ENCODE measurements at places on chromosomes 6 and 20.

- DNase-seq = no peak
Measured at GRCh38 chr20:61185841-61186601, 66.0 kb upstream of the CDH4 start.

DNA sequence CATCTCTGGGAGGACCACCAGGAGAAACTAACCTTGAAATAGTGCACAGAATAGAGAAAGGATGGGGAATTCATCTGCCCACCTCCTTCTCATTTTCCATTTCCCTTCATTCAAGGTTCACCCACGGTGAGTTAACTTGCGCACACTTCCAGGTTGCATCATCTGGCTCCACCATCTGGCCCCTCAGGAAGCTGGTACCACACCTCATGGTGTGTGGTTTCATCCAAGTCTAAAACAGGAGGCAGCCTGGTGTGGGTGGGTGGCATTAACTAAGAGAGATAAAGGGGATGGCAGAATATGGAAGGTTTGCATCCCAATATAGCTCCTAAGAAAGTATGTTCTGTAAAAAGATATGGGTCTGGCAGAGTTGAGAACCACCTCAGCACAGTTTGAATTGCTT, 3.8 kb downstream of the ZNF334 start:
- no peak for DNase-seq

- DNase-seq = no peak
Measured at GRCh38 chr6:44606504-44606903, 219.0 kb downstream of the CDC5L start.

- DNase-seq = no peak
Measured at GRCh38 chr6:113600551-113601339, 256.4 kb upstream of the MARCKS start.

- no peak for DNase-seq
Measured at GRCh38 chr6:77880501-77880900, 227.7 kb downstream of the MEI4 start.

DNA sequence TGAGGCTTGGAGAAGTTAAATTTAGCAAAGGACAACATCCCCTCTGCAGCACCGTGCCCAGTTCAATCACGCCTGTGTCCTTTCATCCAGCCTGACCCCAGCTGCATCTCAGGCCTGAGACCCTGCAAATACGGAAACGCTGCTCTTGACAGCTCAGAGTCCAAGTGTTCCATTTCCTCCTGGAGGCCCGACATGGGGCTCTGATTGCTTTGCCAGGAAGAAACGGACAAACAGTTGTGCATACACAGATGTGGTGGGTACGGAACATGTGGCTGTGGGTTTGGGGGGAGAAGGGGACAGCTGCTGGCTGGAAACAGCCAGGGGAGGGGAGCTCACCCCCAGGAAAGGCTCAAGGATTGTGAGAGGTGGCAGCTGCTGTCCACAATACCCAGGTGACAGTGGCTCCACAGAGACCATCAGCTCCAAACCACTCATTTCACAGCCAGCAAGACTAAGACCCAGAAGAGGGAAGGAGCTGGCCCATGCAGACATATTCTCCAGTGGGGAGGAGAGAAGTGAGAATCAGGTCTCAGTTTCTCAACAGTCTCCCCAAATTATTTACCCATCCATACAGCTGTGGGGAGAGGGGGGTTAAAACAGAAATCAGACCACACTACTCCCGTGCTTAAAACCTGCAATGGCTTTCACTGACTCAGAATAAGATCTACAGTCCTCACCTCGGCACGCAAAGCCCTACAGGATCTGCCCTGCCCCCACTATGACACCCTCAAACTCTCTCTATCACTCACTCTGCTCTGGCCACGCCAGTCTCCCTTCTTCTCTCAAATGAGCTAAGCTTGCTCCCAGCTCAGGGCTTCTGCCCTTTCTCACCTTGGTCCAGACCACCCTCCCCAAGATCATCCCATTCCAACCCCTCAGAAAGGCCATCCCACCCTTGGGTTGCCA, 89.1 kb downstream of the PREX1 start:
- DNase-seq = peak; percentile 84

GRCh38 chr20:11193241-11193640, 519.4 kb upstream of the JAG1 start:
- DNase-seq = no peak

GRCh38 chr6:132062626-132063025, 111.5 kb upstream of the CCN2 start:
- no peak for DNase-seq

GRCh38 chr6:106051226-106051625, 34.9 kb upstream of the PRDM1 start:
- DNase-seq = no peak

DNA sequence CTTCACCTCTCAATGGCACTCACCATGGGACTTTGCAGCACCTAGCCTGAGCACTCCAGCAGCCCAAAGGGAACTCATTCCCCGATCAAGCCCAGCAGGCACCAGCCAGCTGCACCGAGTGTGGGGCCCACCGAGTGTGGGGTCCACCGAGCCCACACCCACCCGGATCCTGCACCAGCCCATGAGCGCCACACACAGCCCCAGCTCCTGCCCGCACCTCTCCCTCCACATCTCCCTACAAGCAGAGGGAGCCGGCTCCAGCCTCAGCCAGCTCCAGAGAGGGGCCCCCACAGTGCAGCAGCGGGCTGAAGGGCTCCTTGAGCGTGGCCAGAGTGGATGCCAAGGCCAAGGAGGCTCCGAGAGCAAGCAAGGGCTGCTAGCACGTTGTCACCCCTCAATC, 1182.4 kb downstream of the HACE1 start:
- no peak for DNase-seq

DNA sequence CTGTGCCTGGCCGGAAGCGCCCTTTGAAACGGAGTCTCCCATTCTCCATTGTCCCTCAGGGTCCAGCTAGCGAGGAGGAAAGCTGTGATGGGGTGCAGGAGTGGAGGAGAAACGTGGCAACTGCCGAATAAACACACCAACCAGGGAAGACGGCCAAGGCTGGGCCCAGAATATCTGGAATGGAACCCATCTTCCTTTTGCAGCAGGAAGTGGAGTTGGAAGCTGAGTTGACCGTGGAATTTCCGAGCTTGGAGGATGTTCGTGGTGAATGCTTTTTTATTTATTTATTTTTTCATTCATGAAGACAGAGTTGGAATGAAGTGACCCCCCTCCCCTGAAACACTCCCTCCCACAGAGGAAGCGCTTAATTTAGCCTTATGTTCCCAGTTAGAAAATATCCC, 105.6 kb upstream of the RNF24 start:
- DNase-seq = no peak

DNA sequence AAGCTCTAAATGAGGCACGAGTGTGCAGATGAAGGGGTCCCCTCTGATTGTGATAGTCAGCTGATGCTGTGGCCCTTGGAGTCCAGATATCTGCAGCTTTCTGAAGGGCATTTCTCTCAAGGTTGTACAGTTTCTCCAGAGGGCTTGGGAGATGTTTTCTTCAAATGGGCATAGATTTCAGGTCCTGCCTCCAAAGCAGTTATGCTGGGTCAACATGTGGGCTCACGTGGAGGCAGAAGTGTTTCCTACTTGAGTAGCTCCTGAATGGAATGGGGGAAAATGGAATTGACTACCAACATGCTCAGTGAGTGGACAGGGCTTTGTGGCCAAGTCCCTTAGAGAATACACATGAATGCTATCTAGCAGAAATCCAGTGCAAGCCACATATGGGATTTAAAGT, 360.7 kb downstream of the SAMD5 start:
- no peak for DNase-seq

DNA sequence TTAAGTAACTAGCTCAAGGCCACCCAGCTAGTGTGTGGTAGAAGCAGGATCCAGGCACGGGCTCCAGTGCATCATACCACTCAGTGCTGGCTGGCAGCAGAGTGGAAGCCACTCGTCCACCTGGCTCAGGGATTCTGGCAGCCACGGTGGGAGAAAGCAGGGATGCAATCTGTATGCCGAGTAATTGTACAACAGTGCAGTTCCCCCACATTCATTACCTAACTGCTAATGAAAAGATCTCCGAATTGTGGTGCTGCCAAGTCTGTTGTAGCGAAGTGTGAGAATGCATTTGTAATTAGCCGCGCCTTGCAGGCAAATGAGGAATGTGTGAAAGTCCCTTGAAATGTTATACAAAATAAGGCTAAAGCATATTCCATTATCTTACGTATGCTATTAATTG, 29.0 kb downstream of the KCNG1 start:
- DNase-seq = no peak

GRCh38 chr6:67814262-67814661, 820.8 kb upstream of the ADGRB3 start:
- no peak for DNase-seq

GRCh38 chr6:169725125-169726048, 1.1 kb upstream of the PHF10 start:
- DNase-seq = peak; percentile 39

GRCh38 chr20:23242556-23243180, 107.9 kb upstream of the NXT1 start:
- DNase-seq = no peak

DNA sequence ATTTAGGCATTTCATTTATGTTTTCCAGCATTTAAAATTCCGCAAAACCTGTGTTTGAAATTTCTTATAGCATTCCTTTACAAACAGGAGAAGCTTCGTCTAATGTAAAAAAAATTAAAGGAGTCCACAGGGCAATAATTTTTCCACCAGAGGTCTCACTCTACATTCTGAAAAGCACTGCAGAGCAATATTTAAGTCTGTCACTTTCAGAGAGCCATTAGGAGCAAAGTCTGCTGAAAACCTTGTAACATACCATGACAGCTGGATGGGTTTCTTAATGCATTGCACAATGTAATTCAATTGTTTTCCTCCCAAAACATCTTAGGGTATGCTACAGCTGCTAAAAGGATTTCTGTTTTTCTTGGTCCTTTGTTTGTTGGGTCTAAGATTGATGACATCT, 18.0 kb downstream of the BAG2 start:
- DNase-seq = no peak

GRCh38 chr6:1579096-1579495, 30.6 kb upstream of the FOXC1 start:
- no peak for DNase-seq

DNA sequence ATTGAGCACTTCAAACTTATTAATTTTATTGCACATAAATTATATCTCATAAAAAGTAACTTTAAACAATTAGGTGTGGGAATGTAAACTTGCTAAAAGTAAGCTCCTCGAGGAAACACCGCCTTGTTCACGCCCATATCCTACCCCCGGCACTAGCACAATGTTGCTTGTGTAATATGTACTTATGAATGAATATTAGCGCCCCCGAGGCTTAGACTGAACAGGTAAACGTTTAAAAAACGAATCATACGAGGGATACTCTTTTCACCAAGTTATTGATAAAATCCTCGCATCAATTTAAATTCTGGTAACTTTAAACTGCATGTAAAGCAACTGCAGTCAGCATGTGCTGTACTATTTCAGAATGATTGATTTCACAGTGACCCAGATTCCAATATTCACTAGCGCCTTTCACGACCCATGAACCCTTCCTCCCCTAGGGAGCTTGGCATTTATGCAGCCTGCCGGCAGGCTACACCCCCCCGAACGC, 637 bp downstream of the TFB1M start:
- DNase-seq = peak; percentile 29

GRCh38 chr20:48630342-48631075, 197.3 kb downstream of the PREX1 start:
- no peak for DNase-seq

DNA sequence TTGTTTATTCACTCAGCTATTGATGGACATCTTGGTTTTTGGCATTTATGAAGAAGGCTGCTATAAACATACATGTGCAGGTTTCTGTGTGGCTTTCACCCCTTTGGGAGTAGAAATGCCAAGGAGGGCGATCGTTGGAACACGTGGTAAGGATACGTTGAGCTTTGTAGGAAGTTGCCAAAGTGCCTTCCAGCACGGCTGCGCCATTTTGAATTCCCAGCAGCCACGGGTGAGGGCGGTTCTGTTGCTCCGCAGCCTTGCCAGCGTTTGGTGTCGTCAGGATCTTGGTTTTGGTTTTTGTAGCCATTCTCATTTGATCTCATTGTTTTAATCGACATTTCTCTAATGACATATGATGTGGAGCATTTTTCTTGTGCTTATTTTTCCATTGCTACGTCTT, 21.8 kb downstream of the NTSR1 start:
- DNase-seq = no peak

DNA sequence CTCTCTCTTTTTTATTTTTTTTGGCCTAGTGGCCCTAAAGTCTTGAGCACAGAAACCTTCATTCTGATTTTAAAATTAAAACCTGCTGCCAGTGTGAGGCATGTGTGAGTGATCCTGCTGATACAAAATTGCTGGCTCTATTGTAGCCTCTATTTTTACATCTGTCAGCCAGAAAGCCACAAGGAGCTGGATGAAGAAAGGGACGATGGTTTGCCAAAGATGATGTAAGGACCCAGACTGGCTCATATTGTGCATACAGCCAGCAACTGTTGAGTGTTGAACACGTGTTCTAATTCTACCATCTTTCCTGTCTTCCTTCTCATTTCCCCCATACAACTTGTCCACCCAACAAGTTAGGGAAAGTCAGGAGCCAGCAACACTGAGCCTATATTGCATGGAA, 40.8 kb upstream of the ATXN1 start:
- no peak for DNase-seq

DNA sequence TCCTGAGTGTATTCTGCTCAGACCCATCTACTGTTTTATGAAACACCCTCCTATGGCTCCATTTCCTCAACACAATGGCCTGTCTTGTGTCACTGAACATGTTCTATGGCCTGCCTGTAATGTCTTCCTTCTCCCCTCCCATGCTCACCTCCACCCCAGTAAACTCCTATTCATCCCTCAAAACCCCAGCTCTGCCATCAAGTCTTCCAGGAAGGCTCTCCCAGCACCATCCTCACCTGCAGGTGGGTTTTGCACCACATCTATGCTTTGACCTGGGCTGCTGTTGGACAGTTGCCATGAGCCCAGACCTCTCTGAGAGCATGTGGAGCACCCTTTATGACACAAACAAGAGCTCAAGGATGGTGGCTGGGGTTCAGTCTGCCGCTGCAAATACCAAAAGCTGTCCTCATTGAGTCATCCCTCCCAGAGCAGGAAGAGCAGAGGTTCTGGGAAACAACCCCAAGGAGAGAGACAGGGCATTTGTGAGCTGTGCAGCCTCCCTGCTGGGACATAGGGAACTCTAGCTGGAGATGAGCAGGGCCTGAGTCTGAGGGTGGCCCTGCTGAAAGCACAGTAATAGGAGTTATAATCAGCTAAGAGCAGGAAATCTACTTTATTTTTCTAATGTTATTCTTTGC, 93.8 kb upstream of the CD93 start:
- no peak for DNase-seq

GRCh38 chr20:973785-974194, 28.3 kb downstream of the RSPO4 start:
- DNase-seq = peak; percentile 41

GRCh38 chr20:47258745-47259695, 97.5 kb downstream of the ZMYND8 start:
- DNase-seq = no peak

DNA sequence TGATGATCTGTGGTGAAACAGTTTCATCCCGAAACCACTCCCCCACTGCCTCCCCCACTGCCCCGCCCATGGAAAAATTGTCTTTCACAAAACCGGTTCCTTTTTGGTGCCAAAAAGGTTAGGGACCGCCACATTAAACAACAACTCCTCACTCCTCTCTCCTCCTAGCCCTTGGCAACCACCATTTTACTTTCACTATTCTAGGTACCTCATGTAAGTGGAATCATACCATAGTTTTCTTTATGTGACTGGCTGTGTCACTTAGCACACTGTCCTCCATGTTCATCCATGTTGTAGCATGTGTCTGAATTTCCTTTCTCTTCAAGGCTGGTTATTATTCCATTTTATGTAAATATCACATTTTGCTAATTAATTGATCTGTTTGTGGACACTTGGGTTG, 99.3 kb downstream of the UTRN start:
- DNase-seq = no peak

GRCh38 chr6:134453792-134454510, 136.0 kb upstream of the SGK1 start:
- DNase-seq = no peak
